ENCODE measurements at places on chromosomes 6 and 20.

DNA sequence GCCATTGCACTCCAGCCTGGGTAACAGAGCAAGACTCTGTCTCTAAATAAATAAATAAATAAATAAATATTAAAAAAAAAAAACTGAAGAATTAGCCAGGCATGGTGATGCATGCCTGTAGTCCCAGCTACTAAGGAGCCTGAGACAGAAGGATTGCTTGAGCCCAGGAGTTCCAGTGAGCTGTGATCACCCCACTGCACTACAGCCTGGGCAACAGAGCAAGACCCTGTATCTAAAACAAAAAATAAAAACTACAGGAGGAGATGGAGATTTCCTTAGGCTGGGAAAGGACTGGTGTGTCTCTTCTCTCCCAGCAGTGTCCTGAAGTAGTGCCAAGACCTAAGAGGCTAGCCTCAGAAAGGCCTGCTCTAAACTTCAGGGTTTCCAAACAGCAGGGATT, 8.1 kb upstream of the GTF3C6 start:
- no peak for DNase-seq

DNA sequence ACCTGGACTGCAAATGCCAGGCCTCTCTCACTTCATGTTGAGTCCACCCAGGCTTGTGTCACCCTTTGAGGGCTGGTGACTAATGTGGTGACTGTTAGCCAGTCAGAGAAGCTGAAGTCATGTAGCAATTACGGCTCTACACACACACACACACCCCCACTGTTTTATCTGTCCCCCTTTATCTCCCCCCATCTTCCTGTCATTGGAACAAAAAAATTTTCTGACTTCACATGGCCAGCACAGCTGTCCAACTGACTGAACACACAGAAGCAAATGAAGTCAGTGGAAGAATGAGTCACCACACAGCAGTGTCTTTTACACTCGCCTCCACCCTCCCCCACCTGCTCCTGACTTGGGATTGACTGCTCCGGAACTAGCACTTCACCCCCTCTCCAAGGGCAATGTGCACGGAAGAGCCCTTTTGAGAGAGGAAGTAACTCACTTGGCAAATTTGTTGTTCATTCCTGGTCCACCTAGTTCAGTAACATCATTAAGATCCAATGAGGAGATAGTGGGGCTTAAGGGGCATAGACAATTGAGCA, 198.0 kb downstream of the RNF144B start:
- no peak for DNase-seq

DNA sequence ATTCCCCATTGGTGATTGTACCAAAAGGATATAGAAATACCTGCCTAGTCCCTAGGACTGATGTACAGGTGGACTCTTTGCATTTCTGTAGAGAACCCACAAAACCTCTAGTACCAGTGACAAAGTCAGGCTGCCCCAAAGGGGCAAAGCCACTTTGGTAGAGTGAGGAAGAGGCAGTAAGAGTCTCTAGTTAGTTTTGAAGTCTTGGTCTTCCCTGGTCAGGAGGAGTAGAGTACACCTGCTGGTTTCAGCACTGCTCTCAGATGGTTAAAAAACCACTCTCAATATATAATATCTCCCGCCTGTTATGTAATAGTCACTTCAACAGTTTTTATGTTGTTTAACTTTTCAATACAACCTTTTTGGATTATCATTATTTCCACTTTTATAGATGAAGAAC, 344.9 kb downstream of the CDKAL1 start:
- DNase-seq = no peak

GRCh38 chr20:32973077-32973717, 31.0 kb downstream of the SUN5 start:
- no peak for DNase-seq

GRCh38 chr6:170085475-170086401, 205.1 kb downstream of the DLL1 start:
- DNase-seq = no peak

GRCh38 chr20:64051561-64052325, 2.3 kb upstream of the SOX18 start:
- DNase-seq = no peak

- DNase-seq = no peak
These were observed 4.2 kb downstream of the KCNB1 start for GRCh38 chr20:49478266-49478665.

- DNase-seq = no peak
These were observed 122.1 kb upstream of the PHACTR1 start for GRCh38 chr6:12594530-12594893.

GRCh38 chr6:110474500-110474899, 1.9 kb downstream of the SLC22A16 start:
- no peak for DNase-seq

- DNase-seq = no peak
These were observed 302.9 kb downstream of the CLIC5 start for GRCh38 chr6:45712786-45713185.

DNA sequence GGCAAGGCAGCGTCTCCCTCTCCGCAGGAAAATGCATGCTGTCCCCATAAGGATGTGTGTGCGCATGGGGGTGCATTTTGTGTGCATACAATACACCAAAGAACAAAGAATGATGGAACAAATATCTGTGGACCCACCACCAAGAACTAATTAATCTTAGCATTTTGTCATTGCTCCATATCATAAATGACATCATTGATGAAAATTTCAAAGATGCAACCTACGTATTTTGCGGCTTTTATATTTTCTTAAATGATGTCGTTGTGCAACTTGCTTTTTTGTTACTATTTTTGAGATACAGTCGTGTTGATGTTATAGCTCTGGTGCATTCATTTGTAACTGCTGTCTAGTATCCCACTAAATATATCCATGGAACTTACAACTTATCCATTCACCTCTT, 89.7 kb downstream of the SERAC1 start:
- no peak for DNase-seq

DNA sequence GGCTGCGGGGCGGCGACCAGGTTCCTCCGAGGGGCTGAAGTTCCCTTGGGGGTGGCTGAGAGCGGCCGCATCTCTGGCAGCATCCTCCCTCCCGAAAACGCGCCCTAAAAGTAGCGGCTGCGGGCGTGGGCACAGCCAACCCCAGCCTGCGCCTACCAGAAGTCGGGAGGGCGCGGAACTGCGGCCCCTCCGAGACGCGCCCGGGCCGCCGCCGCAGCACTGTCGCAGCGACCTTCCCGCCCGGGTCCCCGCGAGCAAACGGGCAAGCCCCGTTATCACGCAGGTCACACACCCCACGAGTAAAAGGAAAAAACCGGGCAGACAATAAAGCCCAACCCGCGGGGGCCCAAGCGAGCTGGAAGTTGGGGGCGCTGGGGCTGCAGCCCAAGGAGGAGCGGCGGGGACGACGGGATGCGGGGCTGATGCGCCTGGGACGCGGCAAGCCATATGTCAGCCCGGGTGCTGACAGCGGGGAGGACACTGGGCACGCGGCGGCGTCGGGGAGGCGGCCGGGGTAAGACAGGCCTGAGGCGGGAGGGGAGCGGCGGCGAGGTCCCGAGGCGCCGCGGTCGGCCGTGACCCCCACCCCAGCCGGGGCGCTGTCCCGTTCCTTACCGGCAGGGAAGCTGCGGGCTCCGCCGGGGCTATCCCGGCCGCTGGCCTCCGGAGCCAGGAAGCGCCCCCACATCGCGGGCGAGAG, 659 bp downstream of the CEP85L start:
- peak; percentile 48 for DNase-seq

GRCh38 chr6:113306552-113307145, 550.5 kb upstream of the MARCKS start:
- DNase-seq = no peak

- DNase-seq = no peak
These were observed 721.4 kb downstream of the RFPL4B start for GRCh38 chr6:113068570-113068969.

GRCh38 chr6:80329496-80329895, 223.0 kb downstream of the BCKDHB start:
- no peak for DNase-seq

GRCh38 chr20:57939499-57939898, 229.7 kb upstream of the PMEPA1 start:
- no peak for DNase-seq

GRCh38 chr20:16514140-16514539, 59.1 kb downstream of the KIF16B start:
- DNase-seq = no peak

DNA sequence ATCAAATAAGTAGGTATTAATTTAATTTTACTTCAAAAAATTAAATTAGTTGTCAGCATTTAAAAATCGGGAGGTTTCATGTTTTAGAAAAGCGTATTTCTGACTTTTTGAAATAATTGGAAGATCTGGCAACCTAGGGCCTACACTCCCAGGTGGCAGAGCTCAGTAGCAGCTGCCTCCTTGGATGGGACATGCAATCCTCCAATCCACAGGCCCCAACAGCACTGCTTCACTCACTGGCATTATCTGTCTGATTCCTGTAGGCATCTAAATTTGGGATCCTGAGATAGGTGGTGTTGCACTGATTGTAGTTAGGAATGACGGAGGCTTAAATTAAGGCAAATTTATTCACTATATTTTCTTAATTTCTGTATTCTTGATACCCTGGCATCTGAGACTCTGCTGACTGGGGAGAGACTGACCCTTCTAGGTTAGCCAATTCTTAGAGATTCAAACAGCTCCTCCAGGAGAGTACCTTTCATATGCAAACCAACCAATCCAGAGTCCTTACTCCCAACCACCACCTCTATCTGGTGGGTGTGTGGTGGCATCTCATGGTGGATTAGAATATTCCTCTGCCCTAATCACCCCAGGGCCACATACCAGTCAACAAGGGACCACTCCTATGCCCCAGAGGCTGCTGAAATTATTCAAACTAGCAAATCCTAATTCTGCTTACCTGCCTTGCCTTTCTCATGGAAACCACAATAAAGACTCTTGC, 146.6 kb upstream of the GLP1R start:
- no peak for DNase-seq

- DNase-seq = no peak
These were observed 117.3 kb downstream of the TOX2 start for GRCh38 chr20:44031781-44032582.

DNA sequence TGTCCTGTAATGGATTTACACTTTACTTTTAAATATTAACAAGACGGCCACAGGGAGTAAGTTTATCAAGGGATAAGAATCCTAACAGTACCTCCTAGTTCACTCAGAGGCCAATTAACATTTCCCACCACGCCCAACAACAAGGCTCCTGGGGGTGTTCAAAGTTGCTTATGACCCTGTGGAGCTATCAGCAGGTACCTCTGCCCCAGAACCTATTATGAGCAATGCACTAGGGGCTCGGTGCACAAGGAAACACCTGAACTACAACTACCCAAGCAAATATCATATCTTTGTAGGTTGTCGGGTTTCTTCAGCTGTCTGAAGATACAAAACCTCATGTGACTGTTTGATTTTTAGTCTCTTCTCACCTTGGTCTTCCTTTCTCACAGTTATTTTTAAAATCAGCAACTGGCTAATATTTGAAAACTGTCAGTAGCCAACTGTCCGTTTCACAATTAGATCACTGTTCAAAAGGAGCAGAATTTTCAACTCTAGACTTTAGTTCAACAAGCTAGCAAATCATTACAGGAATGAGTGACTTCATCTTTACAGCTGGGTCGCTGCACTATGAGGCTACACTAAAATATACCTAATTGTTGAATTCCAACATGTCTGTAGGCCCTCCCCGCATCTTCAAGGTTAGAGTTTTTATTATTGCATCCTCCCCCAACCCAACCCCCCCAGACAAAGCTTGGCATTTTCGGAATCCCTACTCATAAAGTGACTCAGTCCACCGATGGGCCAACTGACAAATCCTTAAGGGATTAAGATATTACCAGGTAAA, 38.1 kb downstream of the B4GALT5 start:
- DNase-seq = no peak

DNA sequence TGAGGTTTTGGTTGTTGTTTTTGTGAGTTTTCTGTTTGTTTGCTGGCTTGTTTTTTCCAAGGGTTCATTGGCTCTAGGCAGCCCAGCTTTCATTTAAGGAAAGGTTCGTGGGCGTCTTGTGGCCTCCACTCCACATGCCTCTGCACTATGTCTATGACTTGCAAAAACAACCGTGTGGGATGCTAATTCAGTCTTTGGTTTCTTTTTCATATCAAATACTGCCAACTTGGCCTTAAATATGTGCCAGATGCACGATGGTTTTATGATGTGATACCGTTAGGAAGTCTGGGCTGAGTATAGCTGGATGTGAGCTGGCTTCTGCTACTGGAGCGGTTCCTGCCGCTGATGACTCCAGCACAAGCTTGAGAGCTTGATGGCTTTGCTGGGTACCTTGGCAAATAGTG, 96.3 kb downstream of the BMP2 start:
- no peak for DNase-seq

DNA sequence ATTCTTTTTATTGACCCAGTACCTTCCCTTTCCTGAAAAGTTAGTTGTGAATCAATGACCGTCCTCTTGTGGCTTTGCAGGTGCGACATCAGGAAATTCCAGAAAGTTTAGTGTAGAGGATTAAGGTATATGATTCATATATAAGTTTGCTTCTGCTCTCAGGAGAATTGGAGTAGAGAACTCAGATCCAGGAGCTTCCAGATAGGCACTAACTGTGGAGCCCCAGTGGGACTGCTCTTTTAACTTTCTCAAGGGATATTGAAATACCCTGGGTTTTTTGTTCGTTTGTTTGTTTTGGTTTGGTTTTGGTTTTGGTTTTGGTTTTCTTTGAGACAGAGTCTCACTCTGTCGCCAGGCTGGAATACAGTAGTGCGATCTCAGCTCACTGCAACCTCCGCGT, 9.5 kb downstream of the TAAR2 start:
- DNase-seq = no peak

GRCh38 chr6:161487694-161488093, 213.8 kb upstream of the AGPAT4 start:
- DNase-seq = no peak

GRCh38 chr6:139920027-139920775, 545.8 kb upstream of the CITED2 start:
- DNase-seq = no peak

GRCh38 chr20:50260479-50261221, 70.0 kb downstream of the CEBPB start:
- DNase-seq = no peak

DNA sequence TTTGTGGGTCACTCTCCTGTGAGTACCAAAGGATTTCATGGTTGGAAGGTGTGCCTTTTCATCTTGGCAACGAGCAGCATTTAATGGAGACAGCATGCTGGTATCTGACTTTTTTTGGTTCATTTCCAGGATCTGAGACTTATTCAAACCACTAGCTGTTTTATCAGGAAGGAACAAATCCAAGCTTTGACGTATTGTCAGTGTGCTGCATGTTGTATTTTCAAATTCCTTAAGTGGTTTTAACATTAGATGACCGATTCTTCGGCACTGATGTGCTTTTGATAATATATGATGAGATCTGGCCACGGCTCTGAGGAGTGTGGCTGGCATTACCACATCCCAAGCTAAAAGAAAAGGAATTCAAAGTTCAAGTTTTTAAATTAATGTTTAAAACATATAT, 6.4 kb downstream of the RMND1 start:
- DNase-seq = no peak

GRCh38 chr20:16432466-16433292, 140.6 kb downstream of the KIF16B start:
- no peak for DNase-seq

GRCh38 chr6:141688916-141689315, 443.8 kb upstream of the GJE1 start:
- no peak for DNase-seq

DNA sequence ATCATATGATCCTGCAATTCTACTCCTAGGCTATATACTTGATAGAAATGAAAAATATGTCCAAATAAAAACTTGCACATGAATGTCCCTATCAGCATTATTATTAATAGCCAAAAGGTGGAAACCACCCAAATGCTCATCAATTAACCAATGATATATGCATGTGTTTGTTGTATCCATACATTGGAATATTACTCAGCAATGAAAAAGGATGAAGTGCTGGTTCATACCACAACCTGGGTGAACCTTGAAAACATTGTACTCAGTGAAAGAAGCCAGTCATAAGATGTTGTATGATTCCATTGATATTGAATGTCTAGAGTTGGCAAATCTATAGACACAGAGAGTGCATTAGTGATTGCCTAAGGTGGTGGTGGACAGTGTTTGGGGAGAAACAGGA, 267.6 kb downstream of the PRKN start:
- no peak for DNase-seq
